Stomach (tissue), 19 donors: ENCODE measurements at places on chromosomes 13 and 19. TPM values are rescaled to one million over a fixed set of nuclear protein-coding genes. Genes with fewer than 3 reads are reported as not detected.

DNA sequence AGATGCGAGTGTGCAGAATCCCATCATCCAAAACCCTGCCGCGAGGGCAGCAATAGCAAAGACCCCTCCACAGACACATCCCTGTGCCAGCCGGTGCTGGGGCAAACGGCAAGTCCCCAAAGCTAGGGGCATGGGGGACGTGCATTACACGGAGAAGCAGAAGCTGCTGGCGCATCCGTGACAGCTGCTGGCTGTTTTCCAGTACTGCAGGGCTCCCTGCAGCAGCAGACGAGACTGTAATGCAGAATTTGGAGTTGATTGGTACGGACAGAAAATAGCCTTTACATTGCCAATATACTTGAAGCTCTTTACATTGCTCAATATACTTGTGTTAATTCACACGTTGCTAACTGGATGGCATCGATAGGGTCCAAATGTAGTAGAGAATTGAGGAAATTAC is 77.2 kb upstream of the TMTC4 start:
- H3K27me3 ChIP-seq: no peaks in the 10 kb centered on the region
- H3K4me1 ChIP-seq: no peaks in the 10 kb centered on the region
- no peaks in the 10 kb centered on the region for H3K36me3 ChIP-seq
- DNase-seq: no peak
- no peak overlapping the region for H3K27ac ChIP-seq

DNA sequence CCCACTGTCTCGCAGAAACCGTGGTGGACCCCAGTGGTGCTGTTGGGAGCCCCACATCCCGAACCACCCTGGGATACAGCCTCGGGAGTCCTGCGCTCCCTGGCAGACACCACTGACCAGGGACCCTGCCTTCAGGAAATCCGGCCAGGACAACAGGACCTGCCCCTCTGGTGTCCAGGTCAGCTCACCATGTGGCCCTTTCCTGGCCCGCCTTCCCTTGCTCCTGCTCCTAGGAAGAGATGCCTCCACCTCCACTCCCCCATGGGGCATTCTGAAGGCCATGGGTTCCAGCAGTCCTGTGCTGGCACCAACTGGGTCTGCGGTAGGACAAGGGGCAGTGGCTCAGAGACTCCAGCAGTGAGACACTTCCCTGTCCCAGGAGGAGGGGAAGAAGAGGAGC is 22.5 kb upstream of the SLC7A10 start:
- H3K4me1 ChIP-seq: no peaks in the 10 kb centered on the region
- no peak overlapping the region for H3K27ac ChIP-seq
- no peak overlapping the region for H3K4me3 ChIP-seq
- no peaks in the 10 kb centered on the region for H3K36me3 ChIP-seq
- H3K27me3 ChIP-seq: no peaks in the 10 kb centered on the region
- DNase-seq: no peak

CACNG7 gene
- not detected for total RNA-seq

DCT gene
- total RNA-seq: not detected

CEACAM4 gene
- 1.8 TPM for total RNA-seq

DNA sequence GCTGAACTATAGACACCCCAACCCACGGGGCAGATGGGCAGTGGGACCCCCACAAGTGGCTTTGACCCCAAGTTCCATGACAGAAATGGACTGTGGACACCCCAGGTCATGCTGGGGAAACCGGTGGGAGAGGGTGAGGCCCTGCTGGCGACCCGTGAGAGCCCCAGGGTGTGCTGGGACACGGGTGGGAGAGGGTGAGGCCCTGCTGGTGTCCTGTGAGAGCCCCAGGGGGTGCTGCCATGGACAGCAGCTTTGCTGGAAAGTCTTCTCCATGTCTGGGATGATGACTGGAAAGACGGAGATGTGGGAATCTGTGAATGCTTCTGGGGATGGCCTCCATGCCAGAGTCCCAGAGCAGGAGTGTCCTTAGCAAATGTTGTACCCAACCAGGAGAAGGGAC is 148.4 kb downstream of the URI1 start:
- no peaks in the 10 kb centered on the region for H3K36me3 ChIP-seq
- peaks cover 18% of the 10 kb centered on the region for H3K27me3 ChIP-seq
- DNase-seq: no peak
- H3K4me1 ChIP-seq: no peaks in the 10 kb centered on the region
- no peak overlapping the region for H3K27ac ChIP-seq

GRCh38 chr13:22112956-22113745 is 442.3 kb downstream of the FGF9 start:
- H3K4me3 ChIP-seq: no peak overlapping the region
- peaks cover 7% of the 10 kb centered on the region for H3K27me3 ChIP-seq
- no peaks in the 10 kb centered on the region for H3K4me1 ChIP-seq
- no peak overlapping the region for H3K27ac ChIP-seq
- no peaks in the 10 kb centered on the region for H3K36me3 ChIP-seq

ZNF560 gene
- not detected for total RNA-seq

DNA sequence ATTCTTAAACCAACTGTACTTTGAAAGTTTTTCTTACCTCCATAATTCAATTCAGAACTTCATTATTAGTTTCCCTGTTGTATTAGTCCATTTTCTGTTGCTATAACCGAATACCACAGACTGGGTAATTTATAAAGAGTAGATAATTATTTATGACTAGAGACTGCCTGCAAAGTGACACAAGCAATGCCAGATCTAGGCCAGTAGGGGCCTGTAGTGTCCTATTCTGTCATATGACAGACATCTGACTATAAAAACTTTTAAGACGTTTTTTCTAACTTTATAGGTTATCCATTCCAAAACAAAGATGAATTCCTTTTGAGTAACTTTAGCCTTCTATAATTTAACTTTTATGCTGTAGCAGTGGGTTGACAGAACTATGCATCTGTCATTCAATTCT is 2783.8 kb downstream of the PCDH9 start:
- H3K4me3 ChIP-seq: no peak overlapping the region
- H3K4me1 ChIP-seq: no peaks in the 10 kb centered on the region
- no peaks in the 10 kb centered on the region for H3K36me3 ChIP-seq
- H3K27me3 ChIP-seq: no peaks in the 10 kb centered on the region

ACTN4 gene
- total RNA-seq: 254 TPM

DNA sequence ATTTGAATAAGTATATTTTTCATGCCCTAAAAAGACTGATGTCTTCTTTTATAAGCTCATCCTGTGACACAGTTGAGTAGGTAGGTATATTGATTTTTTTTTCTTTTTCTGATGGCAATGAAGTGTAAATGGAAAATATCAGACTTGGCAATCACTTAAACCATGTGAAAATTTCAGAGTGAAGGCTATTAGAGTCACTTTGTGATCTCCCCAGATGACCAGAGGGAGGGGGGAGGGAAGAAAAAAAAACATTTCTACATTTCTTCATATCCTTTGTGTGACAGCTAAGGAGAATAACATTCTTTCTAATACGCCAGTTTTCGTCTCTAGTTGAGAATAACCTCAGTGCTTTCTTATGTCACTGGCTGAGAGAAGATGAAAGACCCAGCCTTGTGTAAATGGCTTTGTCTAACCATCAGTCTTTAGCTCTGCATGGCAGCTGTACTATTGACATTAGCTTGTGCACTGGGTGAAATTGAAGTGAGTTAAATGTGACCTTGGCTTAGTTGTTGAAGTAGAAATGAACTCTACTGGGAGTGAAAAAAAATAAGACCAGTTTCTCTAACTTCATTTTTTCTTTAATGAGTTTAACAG is 332.1 kb upstream of the DACH1 start:
- peak; percentile 28 for DNase-seq
- H3K27ac ChIP-seq: no peak overlapping the region
- H3K4me3 ChIP-seq: no peak overlapping the region

DNA sequence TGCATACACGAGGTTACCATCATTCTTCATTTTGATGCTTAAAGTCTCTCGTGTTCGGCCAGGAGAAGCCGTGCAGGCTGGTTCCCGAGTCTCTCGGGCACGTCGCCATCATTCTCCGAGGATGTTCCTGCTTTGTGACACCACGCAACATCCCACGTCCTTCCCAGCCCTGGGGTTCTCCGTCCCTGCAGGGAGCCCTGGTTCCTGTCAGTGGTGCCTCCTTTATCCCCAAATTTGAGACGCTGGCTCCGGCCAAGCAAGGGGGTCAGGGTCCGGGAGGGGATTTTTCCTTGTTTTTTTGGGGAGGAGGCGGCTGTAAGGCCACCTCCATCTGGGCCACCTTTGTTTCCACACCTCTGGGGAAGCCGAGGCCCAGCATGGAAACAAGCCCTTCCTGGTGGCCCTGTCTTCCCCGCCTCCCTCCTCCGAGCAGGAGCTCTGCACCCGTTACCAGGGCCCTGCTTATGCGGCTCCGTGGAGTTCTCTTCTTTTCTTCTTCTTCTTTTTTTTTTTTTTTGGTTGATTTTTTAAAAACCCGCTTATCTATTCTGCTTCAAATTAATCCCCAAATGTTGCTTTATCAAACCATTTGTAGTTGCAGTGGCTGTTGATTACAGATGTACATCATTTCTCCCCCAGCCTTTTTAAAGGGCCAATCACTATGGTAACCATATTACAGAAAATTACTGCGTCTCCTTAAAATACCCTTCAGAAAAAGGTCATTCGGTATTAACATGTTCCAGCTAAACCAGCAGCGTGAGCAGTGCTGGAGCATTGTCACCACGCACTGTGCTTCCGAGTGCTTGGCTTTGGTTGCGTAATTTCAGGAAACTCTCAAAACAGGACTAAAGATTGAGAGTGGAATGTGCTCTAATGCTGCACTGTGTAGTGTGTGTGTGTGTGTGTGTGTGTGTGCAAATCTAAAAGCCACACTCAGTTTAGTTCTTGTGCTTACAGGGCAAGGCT is 50.4 kb downstream of the TEX29 start:
- no peaks in the 10 kb centered on the region for H3K4me1 ChIP-seq
- no peak overlapping the region for H3K4me3 ChIP-seq
- no peaks in the 10 kb centered on the region for H3K27me3 ChIP-seq
- no peak for DNase-seq
- no peaks in the 10 kb centered on the region for H3K36me3 ChIP-seq

CEACAM8 gene
- not detected for total RNA-seq

GRCh38 chr13:110469597-110469996 is 91.9 kb downstream of the RAB20 start:
- no peaks in the 10 kb centered on the region for H3K4me1 ChIP-seq
- H3K27ac ChIP-seq: no peak overlapping the region
- peaks cover 74% of the 10 kb centered on the region for H3K36me3 ChIP-seq

GRCh38 chr19:55014714-55015113 is 23.4 kb downstream of the GP6 start:
- H3K4me1 ChIP-seq: no peaks in the 10 kb centered on the region
- H3K4me3 ChIP-seq: no peak overlapping the region
- no peaks in the 10 kb centered on the region for H3K27me3 ChIP-seq
- H3K36me3 ChIP-seq: no peaks in the 10 kb centered on the region

EEF1AKMT1 gene
- 14.1 TPM for total RNA-seq

- no peaks in the 10 kb centered on the region for H3K36me3 ChIP-seq
- H3K4me1 ChIP-seq: no peaks in the 10 kb centered on the region
- H3K4me3 ChIP-seq: no peak overlapping the region
- DNase-seq: no peak
- H3K27ac ChIP-seq: no peak overlapping the region
Measured at GRCh38 chr19:14542711-14543328, 13.4 kb downstream of the TECR start.

ZNF714 gene
- total RNA-seq: 11.7 TPM

GRCh38 chr13:54175466-54175865 is 1146.9 kb downstream of the OLFM4 start:
- no peak overlapping the region for H3K4me3 ChIP-seq
- no peaks in the 10 kb centered on the region for H3K36me3 ChIP-seq
- H3K4me1 ChIP-seq: no peaks in the 10 kb centered on the region
- no peak for DNase-seq
- H3K27ac ChIP-seq: no peak overlapping the region

- H3K36me3 ChIP-seq: peaks cover 100% of the 10 kb centered on the region
- H3K27me3 ChIP-seq: no peaks in the 10 kb centered on the region
- no peak for DNase-seq
- H3K27ac ChIP-seq: no peak overlapping the region
Measured at GRCh38 chr19:52211926-52212571, 22.2 kb downstream of the PPP2R1A start.

DNA sequence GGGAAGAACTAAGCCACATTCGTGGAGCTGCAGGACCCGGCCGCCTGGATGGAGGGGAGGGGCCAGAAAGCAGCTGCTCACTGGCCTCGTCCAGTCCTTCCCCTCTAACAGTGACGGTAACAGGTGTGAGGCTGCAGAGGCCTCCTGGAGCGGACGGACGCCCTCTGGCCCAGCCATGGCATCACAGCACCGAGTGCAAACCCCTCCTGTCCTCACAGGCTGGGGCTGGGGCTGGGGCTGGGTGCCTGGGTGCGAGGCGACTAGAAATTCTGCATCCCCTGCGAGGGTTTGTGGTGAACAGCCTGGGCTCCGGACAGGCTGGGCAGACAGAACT is 3.6 kb downstream of the MICOS13 start:
- H3K4me1 ChIP-seq: peaks cover 13% of the 10 kb centered on the region
- H3K27ac ChIP-seq: no peak overlapping the region

CYSLTR2 gene
- total RNA-seq: not detected

PALM gene
- 17.5 TPM for total RNA-seq

DNA sequence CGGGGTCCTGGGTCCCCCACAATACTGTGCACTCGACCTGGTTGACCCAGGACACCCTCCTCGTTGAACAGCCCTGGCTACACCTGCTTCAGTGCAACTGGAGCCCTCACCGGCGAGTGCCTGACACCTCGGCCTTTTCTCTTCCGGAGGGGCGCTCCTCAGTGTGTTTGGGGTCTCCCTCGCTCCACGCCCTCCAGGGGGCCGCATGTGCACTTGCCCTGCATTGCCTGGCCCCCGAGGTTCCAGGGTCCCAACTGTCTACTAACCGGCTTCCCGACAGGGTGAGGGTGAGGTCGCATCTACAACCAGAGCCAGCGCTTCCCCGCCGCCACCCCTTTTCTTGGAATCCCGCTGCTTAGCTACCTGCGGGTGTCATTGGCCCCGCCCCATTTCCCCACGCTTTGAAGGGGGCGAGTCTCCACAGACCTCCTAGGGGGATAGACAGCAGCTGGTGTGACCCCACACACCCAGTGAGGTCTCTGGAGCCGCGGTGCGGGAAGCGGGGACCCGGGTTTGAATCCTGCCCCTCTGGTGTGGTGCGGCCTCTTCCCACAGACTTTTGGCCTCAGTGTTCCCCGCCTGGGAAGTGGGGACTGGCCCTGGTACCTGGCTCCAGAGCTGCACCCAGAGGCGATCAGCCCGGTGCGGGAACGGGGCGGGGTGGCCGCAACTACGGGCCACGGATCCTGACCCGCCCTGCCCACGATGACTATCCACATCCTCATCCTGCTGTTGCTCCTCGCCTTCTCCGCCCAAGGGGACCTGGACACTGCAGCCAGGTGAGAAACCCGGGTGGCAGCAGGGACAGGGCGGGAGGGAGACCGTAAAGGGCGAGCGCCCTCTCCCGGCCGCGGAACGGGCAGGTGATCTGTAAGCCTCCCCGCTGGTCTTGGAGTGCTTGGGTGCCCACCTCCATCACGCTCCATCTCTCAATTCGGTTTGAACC is at the start of gene ADM5:
ADM5 (plus strand) TSS at position 462 of the 946 bp plus-strand sequence; CDS start at position 706, 244 bp downstream.
- H3K27ac ChIP-seq: peak within 1 kb of the TSS; percentile 76
- peaks cover 25% of the 10 kb centered on the region for H3K4me1 ChIP-seq
- DNase-seq: peak; percentile 77
- peak within 1 kb of the TSS; percentile 48 for H3K4me3 ChIP-seq
